Central memory CD8-positive, alpha-beta T cell (primary cell): ENCODE measurements at places on chromosomes 5 and 9.

- H3K27ac ChIP-seq, result no peak overlapping the region
- peaks cover 39% of the 10 kb centered on the region for H3K27me3 ChIP-seq
- no peaks in the 10 kb centered on the region for H3K36me3 ChIP-seq
- no peaks in the 10 kb centered on the region for H3K4me1 ChIP-seq
Observed at GRCh38 chr5:73626814-73627313, 868 bp downstream of the ARHGEF28 start.

GRCh38 chr9:69785757-69786156, 25.9 kb upstream of the PTAR1 start:
- H3K27ac ChIP-seq, result no peak overlapping the region
- DNase-seq, result no peak
- H3K36me3 ChIP-seq, result no peaks in the 10 kb centered on the region
- H3K4me3 ChIP-seq, result no peak overlapping the region

DNA sequence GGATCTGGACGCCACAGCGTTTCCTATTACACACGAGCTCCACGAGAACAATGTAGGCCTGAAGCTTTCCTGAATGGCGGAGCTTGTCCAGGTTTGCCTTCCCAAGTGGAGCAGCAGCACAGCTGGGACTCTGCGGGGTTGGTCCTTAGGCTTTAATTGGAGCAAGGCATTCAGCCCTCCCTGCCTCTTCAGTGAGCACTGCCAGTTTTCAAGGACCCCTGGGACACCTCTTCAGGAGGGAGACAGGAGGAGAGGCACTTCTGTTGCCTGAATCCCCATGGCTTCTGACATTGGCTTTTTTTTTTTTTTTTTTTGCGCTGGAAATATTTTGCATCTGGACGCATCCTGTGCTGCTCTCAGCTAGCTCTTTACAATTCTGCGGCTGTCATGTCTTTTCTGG, 179.4 kb downstream of the SEMA6A start:
- no peak overlapping the region for H3K27ac ChIP-seq
- H3K4me1 ChIP-seq, result no peaks in the 10 kb centered on the region
- no peaks in the 10 kb centered on the region for H3K27me3 ChIP-seq
- H3K36me3 ChIP-seq, result peaks cover 1% of the 10 kb centered on the region
- DNase-seq, result no peak
- H3K4me3 ChIP-seq, result no peak overlapping the region

GRCh38 chr9:121055642-121056143, 5.6 kb upstream of the C5 start:
- no peaks in the 10 kb centered on the region for H3K36me3 ChIP-seq
- DNase-seq, result no peak
- no peak overlapping the region for H3K4me3 ChIP-seq
- H3K4me1 ChIP-seq, result no peaks in the 10 kb centered on the region
- no peaks in the 10 kb centered on the region for H3K27me3 ChIP-seq
- no peak overlapping the region for H3K27ac ChIP-seq

- DNase-seq, result no peak
- peaks cover 28% of the 10 kb centered on the region for H3K27me3 ChIP-seq
- no peaks in the 10 kb centered on the region for H3K36me3 ChIP-seq
- no peak overlapping the region for H3K4me3 ChIP-seq
- no peak overlapping the region for H3K27ac ChIP-seq
- no peaks in the 10 kb centered on the region for H3K4me1 ChIP-seq
Observed at GRCh38 chr9:124520206-124520596, 13.0 kb upstream of the NR5A1 start.

DNA sequence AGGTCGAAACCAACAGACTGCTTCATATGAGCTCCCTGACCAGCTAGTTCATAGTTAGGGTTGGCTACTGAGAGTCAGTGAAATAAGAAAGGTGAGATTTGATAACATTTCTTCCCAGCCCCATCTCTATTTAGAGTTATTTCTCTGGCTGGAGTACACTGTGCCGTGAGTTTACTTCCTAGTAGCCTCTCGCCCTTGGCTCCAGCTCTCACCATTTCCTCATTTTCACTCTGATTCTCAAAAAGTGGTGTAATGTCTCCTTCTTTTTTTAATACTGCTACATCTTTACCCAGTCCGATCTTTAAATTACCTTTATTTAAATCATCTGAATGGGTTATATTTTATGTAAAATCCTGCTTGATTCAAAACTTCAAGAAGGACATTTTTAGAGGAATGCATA, 100.4 kb upstream of the FAM174A start:
- peaks cover 12% of the 10 kb centered on the region for H3K27me3 ChIP-seq
- H3K36me3 ChIP-seq, result no peaks in the 10 kb centered on the region
- no peak overlapping the region for H3K4me3 ChIP-seq
- no peak overlapping the region for H3K27ac ChIP-seq
- H3K4me1 ChIP-seq, result no peaks in the 10 kb centered on the region
- no peak for DNase-seq

GRCh38 chr5:133259199-133259997, 207.6 kb downstream of the HSPA4 start:
- H3K36me3 ChIP-seq, result no peaks in the 10 kb centered on the region
- H3K4me3 ChIP-seq, result no peak overlapping the region
- H3K4me1 ChIP-seq, result no peaks in the 10 kb centered on the region
- DNase-seq, result no peak
- peaks cover 44% of the 10 kb centered on the region for H3K27me3 ChIP-seq

DNA sequence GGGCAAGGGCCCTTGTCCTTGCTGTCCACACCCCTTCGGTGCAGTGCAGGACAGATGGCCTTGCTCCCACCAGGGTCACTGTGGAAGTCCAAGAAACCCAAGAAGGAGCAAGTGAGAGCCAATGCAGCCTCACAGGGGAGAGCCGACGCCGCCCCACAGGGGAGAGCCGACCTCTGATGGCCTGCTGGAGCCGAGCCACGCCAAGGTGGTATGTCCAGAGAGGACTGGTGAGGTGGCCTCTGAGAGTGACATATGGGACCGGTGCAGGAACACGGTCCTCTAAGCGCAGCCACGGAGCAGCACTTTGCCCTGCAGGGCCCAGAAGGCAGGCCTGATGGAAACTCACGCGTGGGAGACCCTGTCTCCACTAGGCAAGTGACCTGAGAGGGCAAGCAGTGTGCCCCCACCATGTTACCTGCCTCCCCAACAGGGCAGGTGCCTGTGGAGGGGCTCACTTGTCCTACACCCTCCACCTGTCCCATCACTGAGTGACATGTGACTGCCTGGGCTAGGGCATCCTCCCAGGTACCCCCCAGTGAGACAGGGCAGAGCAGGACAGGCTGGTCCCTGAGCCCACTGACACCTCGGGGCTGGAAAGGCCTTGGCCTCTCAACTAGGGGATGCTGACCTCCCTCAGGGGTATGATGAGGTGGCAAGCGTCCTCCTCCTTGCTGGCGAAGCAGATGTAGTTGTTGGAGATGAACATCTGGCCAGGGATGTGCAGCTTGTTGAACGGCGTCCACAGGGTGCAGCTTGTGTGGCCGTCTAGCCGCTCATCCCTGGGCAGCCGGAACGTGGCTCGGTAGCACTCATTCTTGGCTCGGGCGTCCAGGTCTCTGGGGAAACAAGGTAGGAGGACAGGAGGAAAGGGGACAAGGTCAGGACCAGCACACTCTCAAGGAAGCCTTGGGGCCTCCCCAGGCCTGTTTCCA, 16.7 kb downstream of the TBC1D9B start:
- no peak for DNase-seq
- no peaks in the 10 kb centered on the region for H3K4me1 ChIP-seq
- H3K27ac ChIP-seq, result no peak overlapping the region
- H3K36me3 ChIP-seq, result peaks cover 25% of the 10 kb centered on the region
- no peaks in the 10 kb centered on the region for H3K27me3 ChIP-seq
- no peak overlapping the region for H3K4me3 ChIP-seq
